Esophagus muscularis mucosa (tissue), 4 donors: ENCODE measurements at places on chromosomes 3 and 15. TPM values are rescaled to one million over a fixed set of nuclear protein-coding genes. Genes with fewer than 3 reads are reported as not detected.

The ITGA11 gene
- 3.6 TPM for total RNA-seq

The PROS1 gene
- total RNA-seq, result 43.7 TPM

The FBXO40 gene
- total RNA-seq, result not detected

The ARID3B gene
- 3.6 TPM for total RNA-seq

The LRRC49 gene
- total RNA-seq, result 10.4 TPM

- DNase-seq, result no peak
- no peaks in the 10 kb centered on the region for H3K36me3 ChIP-seq
- H3K27me3 ChIP-seq, result no peaks in the 10 kb centered on the region
- H3K4me3 ChIP-seq, result no peak overlapping the region
- H3K27ac ChIP-seq, result peak overlapping the region; percentile 57
Measured at GRCh38 chr15:99536422-99537040, 29.3 kb upstream of the MEF2A start.

GRCh38 chr15:47003568-47003967 lies 713.7 kb upstream of the SEMA6D start:
- no peak for DNase-seq
- H3K27ac ChIP-seq, result no peak overlapping the region
- H3K4me1 ChIP-seq, result no peaks in the 10 kb centered on the region
- no peaks in the 10 kb centered on the region for H3K27me3 ChIP-seq
- no peak overlapping the region for H3K4me3 ChIP-seq

- no peaks in the 10 kb centered on the region for H3K27me3 ChIP-seq
Measured at GRCh38 chr15:23578521-23579150, 13.2 kb downstream of the MKRN3 start.

GRCh38 chr3:57959423-57960173 lies 48.6 kb upstream of the FLNB start:
- H3K4me1 ChIP-seq, result peaks cover 41% of the 10 kb centered on the region
- DNase-seq, result no peak
- no peaks in the 10 kb centered on the region for H3K36me3 ChIP-seq

GRCh38 chr15:79380755-79381497 lies 51.2 kb upstream of the MINAR1 start:
- no peaks in the 10 kb centered on the region for H3K36me3 ChIP-seq
- no peak overlapping the region for H3K27ac ChIP-seq
- no peak overlapping the region for H3K4me3 ChIP-seq
- no peaks in the 10 kb centered on the region for H3K27me3 ChIP-seq
- DNase-seq, result no peak
- no peaks in the 10 kb centered on the region for H3K4me1 ChIP-seq

- H3K4me3 ChIP-seq, result no peak overlapping the region
- H3K27me3 ChIP-seq, result no peaks in the 10 kb centered on the region
- no peaks in the 10 kb centered on the region for H3K36me3 ChIP-seq
Measured at GRCh38 chr3:136909187-136909586, 47.2 kb downstream of the NCK1 start.

- no peaks in the 10 kb centered on the region for H3K27me3 ChIP-seq
- H3K4me1 ChIP-seq, result peaks cover 86% of the 10 kb centered on the region
- peak overlapping the region; percentile 86 for H3K27ac ChIP-seq
- no peak for DNase-seq
Measured at GRCh38 chr3:58058361-58059263, 50.4 kb downstream of the FLNB start.

DNA sequence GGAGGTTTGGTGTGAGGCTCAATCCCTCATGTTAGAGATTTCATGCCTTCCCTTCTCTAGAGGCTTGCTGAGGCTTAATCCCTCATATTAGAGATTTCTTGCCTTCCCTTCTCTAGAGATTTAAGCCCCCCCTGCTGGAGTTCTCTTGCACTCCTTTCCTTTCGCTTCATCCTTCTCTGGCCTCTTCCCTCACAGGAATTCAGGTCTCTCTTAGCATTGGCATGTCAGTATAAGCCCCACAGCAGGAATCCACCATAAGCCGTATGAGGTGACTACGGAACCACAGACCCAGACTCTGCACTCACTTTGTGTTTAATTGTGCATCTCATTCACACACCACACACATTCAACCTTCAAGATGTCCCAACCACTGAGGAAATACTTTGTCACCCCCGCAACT lies 338.6 kb upstream of the POU1F1 start:
- no peaks in the 10 kb centered on the region for H3K4me1 ChIP-seq
- H3K27ac ChIP-seq, result no peak overlapping the region
- H3K27me3 ChIP-seq, result no peaks in the 10 kb centered on the region

GRCh38 chr15:38878926-38879325 lies 314.3 kb upstream of the RASGRP1 start:
- H3K36me3 ChIP-seq, result no peaks in the 10 kb centered on the region
- no peak overlapping the region for H3K4me3 ChIP-seq
- H3K27me3 ChIP-seq, result no peaks in the 10 kb centered on the region
- H3K27ac ChIP-seq, result no peak overlapping the region

DNA sequence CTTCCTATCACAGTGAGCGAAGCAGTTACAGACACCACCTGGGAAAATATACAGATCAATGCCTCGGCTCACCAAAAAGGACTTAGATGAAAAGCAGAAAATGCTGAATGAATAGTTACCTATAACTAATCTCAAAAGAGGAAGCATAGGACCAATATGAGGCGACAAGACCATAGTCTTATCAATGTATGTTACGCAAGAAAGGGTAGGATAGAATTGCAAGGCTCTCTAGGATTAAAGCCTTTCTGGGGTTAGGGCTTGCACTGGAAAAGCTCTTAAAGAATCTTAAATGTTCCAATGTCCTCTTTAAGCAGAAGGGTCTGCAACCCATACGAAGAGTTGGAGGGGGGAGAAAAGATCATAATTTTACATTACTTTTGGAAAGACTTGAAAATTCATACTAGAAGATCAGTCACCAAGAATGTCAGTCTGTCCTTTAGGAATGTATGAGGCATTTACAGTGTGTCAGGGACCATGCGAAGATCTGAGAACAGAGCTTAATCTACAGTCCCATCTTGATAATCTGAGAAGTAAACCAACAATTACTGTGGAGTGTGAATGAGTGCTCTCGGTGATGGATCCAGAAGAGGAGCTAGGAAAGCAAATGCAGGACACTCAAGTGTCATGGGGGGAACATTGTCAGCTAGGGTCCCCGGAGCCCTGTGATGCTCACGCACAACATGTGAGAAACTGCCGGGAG lies 185.9 kb downstream of the GREM1 start:
- H3K4me1 ChIP-seq, result peaks cover 17% of the 10 kb centered on the region
- no peaks in the 10 kb centered on the region for H3K36me3 ChIP-seq
- no peak overlapping the region for H3K4me3 ChIP-seq
- no peak for DNase-seq
- H3K27me3 ChIP-seq, result no peaks in the 10 kb centered on the region
- no peak overlapping the region for H3K27ac ChIP-seq

GRCh38 chr15:45168286-45168685 lies 19.5 kb downstream of the SHF start:
- peaks cover 9% of the 10 kb centered on the region for H3K4me1 ChIP-seq
- no peaks in the 10 kb centered on the region for H3K27me3 ChIP-seq
- H3K27ac ChIP-seq, result peak overlapping the region; percentile 100
- DNase-seq, result no peak
- no peaks in the 10 kb centered on the region for H3K36me3 ChIP-seq
- no peak overlapping the region for H3K4me3 ChIP-seq

- H3K27ac ChIP-seq, result no peak overlapping the region
- H3K36me3 ChIP-seq, result no peaks in the 10 kb centered on the region
- DNase-seq, result no peak
- no peak overlapping the region for H3K4me3 ChIP-seq
- H3K27me3 ChIP-seq, result no peaks in the 10 kb centered on the region
Measured at GRCh38 chr3:122979211-122979610, 48.4 kb downstream of the SEMA5B start.

- peak overlapping the region; percentile 97 for H3K27ac ChIP-seq
- H3K27me3 ChIP-seq, result no peaks in the 10 kb centered on the region
- H3K4me1 ChIP-seq, result peaks cover 92% of the 10 kb centered on the region
- no peaks in the 10 kb centered on the region for H3K36me3 ChIP-seq
- H3K4me3 ChIP-seq, result peak overlapping the region; percentile 84
- no peak for DNase-seq
Measured at GRCh38 chr15:96345560-96346399, 15.3 kb downstream of the NR2F2 start.
